GM12864 (cell line): ENCODE measurements at places on chromosomes 3 and 15.

- no peak for DNase-seq
These were observed 330.4 kb upstream of the PROK2 start for GRCh38 chr3:72115307-72115706.

GRCh38 chr15:74573987-74574386 lies 33.0 kb downstream of the ARID3B start:
- no peak for DNase-seq

- DNase-seq = no peak
These were observed 65.0 kb downstream of the CCNL1 start for GRCh38 chr3:157094751-157095480.

- DNase-seq = no peak
These were observed 973.7 kb downstream of the MCTP2 start for GRCh38 chr15:95205077-95205476.

- DNase-seq = no peak
These were observed 37.0 kb downstream of the TTC23 start for GRCh38 chr15:99212406-99212805.

- DNase-seq = no peak
These were observed 25.6 kb downstream of the HACD2 start for GRCh38 chr3:123559040-123559861.

DNA sequence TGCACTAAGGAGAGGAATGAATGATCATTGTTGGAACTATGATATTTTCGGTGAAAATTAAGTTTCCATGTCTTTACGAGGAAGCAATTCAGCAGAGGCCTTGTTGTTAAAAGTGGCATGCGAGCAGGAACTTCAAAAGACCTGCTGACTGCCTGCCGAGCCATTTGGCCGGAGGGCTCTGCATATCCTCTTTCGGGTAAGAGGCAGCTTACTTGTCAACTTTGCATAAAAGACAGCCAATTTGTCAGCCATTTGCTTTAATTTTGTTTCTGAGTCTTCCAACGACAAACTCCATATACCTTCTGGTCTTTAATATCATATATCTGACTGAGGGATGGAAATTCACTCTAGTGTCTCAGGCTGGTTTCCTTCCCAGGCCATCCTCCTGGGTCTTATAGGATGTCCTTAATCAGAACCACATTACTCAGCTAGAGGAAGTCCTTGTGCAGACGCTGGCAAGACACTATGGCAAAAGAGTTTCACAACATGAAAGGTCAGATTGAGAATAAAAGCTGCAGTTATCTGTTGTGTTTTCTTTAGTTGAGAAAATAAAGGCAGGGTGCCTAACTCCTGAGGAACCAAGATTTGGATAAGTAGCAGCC lies 128.7 kb upstream of the WNT5A start:
- DNase-seq = no peak

GRCh38 chr15:52006702-52007340 lies 12.2 kb upstream of the MAPK6 start:
- no peak for DNase-seq

GRCh38 chr3:124619887-124620599 lies 110.2 kb upstream of the UMPS start:
- DNase-seq = no peak
